ENCODE measurements at places on chromosomes 1 and 21.

GRCh38 chr1:82090104-82090503 is 289.4 kb downstream of the ADGRL2 start:
- DNase-seq: no peak

DNA sequence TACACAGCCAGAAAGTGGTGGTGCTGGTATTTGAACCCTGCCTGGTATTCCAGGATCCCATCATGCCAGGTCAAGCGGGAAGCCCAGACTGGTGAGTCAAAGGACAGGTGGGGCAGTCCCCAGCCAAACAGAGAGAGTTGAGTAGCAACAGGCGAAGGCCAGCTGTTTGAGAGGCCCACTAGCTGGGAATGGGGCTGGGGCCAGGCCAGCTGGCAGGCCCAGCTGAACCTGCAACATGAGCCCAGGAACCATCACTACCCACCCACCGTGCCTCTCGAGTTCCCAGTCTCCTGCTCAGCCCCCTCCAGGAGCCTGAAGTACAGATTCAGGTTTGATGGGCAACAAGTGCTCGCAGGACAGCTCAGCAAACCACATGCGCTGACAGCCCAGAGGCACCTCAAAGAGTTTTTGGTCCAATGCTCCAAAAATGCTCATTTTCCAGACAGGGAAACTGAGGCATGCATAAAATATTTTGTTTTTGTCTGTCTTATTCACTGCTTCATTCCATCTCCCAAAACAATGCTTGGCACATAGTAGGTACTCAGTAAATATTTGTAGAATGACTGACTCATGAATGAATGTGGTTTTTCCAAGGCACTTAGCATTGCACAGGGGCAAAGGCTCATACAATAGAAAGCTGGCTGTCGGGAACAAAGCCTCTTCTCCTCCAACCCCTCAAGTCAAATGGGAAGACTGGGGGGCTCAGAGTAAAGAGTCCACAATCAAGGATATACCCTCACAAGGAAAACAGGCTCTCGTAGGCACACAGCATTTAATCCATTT is 42.5 kb upstream of the CLIC4 start:
- no peak for DNase-seq

DNA sequence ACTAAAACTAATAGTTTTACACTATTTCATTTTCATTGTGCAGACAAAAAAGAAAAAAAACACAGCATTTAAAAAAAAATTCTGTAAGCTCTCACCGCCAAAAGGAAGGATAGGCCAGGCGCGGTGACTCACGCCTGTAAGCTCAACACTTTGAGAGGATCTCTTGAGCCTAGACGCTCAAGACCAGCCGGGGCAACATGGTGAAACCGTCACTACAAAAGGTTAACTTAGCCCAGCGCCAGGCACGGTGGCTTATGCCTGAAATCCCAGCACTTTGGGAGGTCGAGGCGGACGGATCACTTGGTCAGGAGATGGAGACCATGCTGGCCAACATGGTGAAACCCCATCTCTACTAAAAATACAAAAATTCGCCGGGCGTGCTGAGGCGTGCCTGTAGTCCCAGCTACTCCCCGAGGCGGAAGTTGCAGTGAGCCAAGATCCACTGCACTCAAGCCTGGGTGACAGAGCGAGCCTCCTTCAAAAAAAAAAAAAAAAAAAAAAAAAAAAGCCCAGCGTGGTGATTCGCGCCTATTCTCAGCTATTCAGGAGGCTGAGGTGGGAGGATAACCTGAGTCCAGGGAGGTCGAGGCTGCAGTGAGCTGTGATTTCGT is 14.3 kb upstream of the SPEN start:
- DNase-seq: no peak

GRCh38 chr1:187588917-187589316 is 760.2 kb downstream of the PLA2G4A start:
- no peak for DNase-seq

GRCh38 chr1:70426154-70427131 is 15.4 kb downstream of the CTH start:
- no peak for DNase-seq
